ENCODE measurements at places on chromosomes 3 and 15. TPM values are rescaled to one million over a fixed set of nuclear protein-coding genes. Genes with fewer than 3 reads are reported as not detected.

GRCh38 chr3:31918179-31919150 lies 62.6 kb downstream of the OSBPL10 start:
- DNase-seq: peak; percentile 68

DNA sequence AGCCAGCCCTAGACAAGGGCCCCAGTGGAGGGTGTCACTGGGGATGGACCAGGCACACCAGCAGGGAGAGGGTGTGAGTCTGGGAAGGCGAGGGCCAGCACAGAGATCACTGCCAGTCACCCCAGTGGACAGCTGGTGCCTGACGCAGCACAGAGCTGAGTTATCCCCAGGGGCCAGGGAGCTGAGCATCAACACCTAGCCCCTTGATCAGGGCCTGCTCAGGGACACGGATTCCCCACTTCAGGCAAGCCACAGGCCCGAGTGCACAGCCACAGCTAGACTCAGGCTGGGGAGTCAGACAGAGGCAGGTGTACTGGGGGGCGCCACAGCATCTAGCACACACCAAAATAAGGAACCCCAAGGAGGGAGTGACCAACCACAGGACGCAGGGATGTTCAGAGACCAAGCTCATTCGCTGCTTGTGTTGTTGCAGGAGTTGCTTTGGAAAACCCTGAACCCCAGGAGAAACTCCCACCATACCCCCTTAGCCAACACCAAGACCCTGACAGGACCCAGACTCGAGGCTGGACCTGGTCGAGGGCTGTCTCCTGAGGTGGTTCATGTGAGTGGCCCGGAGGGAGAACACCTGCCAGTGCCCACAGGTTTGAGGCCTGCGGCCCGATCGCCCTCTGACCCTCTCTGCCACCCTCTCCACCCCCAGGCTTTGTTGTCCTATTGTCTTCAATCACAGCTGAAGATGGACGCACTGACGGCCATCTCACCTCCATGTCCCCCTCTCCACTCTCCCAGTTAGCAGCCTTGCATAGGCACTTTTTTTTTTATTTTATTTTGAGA lies 146.8 kb downstream of the TPRA1 start:
- no peak for DNase-seq

The CAMP gene
- not detected for total RNA-seq

DNA sequence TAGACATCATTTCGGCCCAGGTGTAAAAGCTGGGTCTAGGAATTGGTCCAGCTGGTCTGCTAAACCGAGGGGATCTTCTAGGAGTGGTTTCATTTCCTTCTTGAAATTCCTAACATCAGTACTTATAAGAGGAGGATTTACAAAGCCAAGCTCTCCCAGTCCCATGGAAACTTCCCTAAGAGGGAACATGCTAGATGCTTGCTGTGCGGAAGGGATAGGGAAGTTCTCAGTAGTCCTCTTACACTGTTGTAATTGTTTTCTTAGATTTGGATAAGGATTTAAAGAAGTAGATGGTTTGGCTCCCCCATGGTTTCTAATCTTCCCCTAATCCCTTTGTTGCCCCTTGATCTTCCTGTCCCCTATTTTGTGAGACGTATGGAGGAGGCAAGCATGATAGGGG lies 89.7 kb upstream of the XCR1 start:
- DNase-seq: no peak

DNA sequence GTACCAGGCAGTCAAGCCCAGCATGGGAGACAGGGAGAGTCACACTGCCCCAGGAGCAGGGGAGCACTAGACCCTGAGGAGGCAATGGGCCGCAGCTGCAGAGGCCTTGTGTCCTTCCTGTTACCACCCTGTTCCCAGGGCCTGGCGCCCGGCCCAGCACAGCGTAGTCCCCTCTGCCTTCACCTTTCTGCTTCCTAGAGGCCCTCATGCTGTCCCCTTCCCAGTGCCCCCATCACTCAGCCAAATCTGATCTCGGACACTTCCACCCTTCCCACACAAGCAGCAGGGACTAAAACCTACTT lies 6.9 kb upstream of the TBC1D2B start:
- no peak for DNase-seq

The RBM5 gene
- total RNA-seq: 395 TPM
